Panc1 (cell line): ENCODE measurements at places on chromosomes 7 and 10. TPM values are rescaled to one million over a fixed set of nuclear protein-coding genes. Genes with fewer than 3 reads are reported as not detected.

- DNase-seq, result no peak
Observed at GRCh38 chr10:52239771-52240170, 74.3 kb upstream of the DKK1 start.

DNA sequence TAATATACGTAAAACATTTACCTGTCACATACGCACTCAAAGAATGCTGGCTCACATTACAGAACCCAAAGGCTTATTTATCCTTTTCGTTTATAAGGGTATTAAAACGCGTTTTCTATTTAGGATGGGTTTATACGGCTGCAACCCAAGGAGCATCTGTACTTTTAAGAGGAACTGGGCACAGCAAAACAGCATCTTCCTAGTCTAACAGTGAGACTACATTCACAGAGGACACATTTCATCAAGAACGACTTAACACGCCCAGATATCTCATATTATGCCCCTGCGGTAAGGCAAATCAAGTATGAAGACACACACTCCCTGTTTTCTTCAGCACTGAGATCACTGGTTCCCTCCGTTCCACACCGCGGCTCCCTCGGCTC, 533 bp upstream of the DMTF1 start:
- no peak for DNase-seq

DNA sequence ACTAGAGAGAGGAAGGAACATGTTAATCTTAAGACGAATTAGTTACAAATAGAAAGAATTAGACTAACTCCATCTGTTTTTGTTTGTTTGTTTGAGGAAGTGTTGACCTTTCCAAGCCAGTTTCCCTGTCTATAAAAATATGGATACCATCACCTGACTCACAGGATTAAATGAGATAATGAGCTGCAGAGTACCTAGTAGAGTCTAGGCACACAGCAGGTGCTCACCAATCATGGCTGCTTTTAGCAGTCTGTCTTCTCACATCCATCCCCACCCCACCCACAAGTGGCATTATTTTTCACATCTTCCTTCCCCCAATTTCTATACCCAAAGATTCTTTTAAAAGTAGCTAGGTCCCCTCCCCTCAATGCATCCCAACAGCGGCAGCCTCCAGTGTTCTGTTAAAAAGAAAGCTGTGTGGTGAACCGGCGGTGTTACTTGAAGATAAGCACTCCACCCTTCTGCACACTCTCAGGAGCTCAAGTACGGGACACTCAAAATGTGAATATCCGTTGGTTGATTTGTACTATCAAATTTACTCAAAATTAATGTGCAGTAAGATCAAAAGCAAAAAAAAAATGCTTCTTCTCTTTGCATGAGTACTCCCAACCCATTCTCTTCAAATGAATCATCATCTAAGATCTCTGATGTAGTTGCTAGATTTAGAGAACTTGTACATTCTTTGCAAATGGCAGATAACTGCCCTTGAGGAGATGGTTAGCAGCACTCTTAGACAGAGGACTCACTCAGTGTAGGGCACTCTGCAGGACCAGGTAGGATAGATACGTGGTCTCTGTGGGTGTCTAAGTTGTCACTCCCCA, 145.4 kb upstream of the ASAH2 start:
- DNase-seq, result no peak

GRCh38 chr7:141788296-141788695, 1.7 kb upstream of the TAS2R5 start:
- no peak for DNase-seq

DNA sequence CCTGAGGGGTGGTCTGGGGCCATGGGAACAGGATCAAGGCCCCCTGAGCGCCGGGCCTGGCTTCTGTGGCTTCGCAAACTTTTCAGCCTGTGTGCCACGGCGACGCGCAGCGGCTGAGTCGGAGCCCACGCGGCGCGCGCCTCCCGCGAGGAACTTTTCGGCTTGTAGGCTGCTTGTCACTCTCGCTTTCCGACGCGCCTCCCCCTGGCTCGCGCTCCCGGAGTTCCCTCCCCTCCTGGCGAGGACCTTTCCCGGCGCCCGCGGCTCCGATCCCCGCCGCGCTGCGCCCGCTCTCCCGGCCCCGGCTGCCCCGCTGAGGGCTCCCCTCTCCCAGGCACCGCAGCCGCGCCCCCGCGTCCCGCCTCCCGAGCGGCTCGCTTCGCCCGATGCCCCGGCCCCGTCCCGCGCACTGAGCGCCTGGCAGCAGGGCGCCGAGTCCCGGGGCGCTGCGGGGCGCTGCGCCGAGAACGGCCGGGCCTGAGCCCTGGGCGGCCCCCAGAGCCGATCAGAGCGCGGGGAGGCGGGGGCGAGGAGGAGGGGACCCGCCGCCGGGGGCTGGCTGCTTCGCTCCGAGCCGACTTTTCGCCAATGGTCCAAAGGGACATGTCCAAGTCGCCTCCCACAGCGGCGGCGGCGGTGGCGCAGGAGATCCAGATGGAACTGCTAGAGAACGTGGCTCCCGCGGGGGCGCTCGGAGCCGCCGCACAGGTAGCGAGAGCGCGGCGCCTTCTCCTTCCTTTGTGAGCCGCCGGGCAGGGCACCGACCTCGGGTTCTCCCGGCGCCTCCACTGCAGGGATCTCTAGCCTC, at the start of gene CACNB2:
Gene CACNB2 (plus strand): TSS at position 276 of the 808 bp plus-strand sequence.
- no peak for DNase-seq

DNA sequence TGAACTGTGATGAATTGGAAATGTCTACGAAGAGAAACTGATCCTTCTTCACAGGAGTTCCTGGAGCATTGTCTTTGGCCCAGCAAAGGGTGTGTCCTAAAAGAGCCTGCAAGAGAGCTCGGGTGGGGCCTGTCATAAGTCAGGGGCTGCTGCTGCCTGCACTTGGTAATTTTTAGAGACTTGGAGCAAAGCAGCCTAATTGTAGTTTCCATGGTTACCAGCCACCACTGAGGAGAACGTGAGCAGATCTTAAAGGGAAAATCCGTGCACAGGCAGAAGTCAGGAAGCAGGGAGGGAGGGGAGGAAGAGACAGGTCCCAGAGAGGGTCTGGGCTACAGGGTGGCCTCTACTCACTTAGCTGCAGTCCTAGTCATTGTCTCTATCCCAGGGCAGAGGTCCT, 463.6 kb downstream of the PLXNA4 start:
- no peak for DNase-seq

DNA sequence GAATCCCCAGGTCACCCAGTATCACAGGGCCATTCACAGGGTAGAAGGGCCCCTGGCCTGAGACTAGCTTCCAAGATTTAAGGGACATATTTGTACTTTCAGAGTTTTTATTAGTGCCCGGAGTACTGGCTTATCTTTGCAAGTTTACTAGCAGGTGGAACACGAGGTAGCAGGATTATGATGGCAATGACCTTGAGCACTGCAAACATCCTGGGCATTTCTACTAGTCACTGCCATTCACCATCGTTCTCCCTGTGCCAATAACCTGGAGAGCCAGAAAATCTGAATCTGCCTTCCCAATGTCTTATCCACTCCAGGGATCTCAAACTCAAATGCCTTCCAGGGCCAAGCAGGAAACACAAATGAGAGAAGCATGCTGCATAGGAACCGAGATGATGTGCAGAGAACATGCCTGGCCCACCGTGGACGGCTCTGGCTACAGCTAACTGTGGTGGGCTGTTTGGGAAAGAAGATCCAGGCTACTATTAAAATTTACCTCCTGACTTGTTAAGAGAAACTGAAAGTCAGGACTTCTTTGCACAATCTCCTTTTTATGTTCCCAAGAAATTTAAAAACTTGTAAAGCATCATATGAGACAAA, 16.7 kb downstream of the FAM53B start:
- no peak for DNase-seq

INMT gene
- 0.13 TPM for total RNA-seq

AKR1C1 gene
- 0.31 TPM for total RNA-seq

NDUFB8 gene
- 242 TPM for total RNA-seq

- DNase-seq, result no peak
Observed at GRCh38 chr7:108455998-108456677, at the start of gene NRCAM. Gene NRCAM (minus strand): TSS chr7:108456436. CDS start chr7:108240064, 216,372 bp downstream.

DNA sequence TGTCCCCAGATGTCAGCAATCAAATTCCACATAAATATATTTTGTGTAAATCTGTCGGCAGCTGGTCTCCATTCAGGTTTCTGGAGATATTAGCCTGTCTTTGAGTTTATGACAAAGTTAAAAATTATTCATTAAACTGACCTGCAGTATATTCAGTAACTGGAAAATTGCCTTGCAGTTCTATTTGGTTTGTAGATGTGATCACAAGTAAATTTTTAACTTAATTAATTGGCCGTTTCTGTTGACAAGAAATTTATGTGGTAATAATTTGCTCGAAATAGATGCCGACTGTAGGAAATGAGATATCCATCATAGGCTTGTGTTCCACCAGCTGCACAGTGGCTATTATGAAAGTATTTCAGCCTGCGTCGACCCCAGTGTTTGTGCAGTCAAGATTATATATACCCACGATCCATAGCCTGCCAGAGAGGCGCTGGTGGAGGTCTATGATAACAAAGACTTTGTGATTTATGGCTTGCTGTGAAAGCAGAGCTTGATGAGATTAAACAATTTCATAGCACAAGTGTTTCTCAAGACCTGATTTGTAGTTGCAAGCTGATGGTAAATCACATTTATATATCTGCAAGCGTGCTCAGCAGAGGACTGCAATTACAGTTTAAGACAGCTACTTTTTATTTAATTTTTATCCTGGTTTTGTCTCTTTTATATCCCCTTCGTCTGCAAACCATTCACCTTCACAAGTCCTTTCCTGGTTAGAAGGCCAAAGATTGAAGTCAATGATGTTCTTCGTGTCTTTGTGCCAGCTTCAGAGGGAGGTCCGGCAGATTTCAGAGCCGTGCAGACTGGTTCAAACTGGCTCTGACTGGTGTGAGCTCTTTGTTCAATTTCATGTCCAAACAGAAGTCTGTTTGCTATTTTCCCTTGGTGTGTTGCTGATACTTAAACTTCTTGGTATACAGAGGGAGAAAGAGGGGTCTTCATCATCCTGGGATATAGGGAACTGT, 850.9 kb downstream of the LRMDA start:
- no peak for DNase-seq

ENO4 gene
- 0.15 TPM for total RNA-seq

AHR gene
- 36.6 TPM for total RNA-seq

CCDC7 gene
- total RNA-seq, result 6.0 TPM

- peak; percentile 83 for DNase-seq
Observed at GRCh38 chr7:79452032-79452494, 1.4 kb downstream of the MAGI2 start.

CALCR gene
- total RNA-seq, result 0.10 TPM

SPDYE18 gene
- total RNA-seq, result not detected

DNA sequence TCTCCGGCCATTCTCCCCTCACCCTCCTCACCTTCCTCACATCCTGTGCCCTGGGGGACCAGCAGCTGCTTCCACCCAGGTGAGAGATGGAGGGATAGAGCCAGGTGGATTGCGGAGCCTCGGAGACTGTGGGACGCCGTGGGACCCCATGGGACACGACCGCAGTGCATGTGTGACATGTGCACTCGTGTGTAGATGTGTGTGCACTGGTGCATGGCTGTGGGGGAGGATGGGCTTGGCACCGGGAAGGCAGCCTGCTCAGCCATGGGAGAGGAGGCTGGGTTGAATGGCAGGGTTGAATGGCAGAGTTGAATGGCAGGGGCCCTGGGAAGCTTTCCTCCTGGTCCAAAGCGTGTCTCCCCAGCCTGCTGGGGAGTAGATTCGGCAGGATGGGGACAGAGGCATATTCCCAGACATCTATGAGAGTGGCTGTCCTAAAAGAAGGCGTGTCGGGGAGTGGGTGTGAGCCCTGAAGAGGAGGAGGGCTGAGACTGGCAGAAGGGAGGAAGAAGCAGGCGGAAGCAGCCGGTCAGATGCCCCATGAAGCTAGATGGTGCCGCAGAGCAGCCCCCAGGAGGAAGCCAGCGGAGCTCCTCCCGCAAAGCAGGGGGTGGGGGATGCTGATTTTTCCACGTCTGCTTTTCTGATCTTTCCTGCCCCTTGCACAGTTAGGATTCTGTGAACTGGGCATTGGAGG, 815 bp downstream of the GIMAP8 start:
- DNase-seq, result no peak

DNA sequence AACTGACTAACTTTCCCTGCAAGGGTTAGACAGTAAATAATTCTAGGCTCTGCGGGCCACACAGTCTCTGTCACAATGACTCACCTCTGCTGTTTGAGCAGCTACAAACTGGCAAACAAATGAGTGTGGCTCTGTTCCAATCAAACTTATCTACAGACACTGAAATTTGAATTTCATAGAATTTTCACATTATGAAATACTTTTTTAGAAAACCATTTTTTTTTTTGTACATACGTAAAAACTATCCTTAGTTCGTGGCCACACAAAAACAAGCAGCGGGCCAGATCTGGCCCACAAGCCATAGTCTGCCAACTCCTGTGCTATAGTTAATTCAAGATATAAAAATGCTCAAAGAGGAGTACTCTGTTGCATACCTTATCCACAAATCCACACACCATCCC, 32.6 kb downstream of the PIP4K2A start:
- peak; percentile 51 for DNase-seq

PRKCQ gene
- total RNA-seq, result 0.23 TPM

BUD31 gene
- total RNA-seq, result 179 TPM

GRCh38 chr7:139118805-139119485, 9.4 kb upstream of the ZC3HAV1 start:
- DNase-seq, result no peak

GRCh38 chr7:16740996-16741395, 12.6 kb upstream of the TSPAN13 start:
- DNase-seq, result no peak

CNPY1 gene
- total RNA-seq, result not detected

- peak; percentile 60 for DNase-seq
Observed at GRCh38 chr7:106056513-106057203, 55.5 kb downstream of the SYPL1 start.

PHKG1 gene
- total RNA-seq, result 0.67 TPM

- no peak for DNase-seq
Observed at GRCh38 chr7:136845899-136846465, 22.5 kb upstream of the CHRM2 start.

DNA sequence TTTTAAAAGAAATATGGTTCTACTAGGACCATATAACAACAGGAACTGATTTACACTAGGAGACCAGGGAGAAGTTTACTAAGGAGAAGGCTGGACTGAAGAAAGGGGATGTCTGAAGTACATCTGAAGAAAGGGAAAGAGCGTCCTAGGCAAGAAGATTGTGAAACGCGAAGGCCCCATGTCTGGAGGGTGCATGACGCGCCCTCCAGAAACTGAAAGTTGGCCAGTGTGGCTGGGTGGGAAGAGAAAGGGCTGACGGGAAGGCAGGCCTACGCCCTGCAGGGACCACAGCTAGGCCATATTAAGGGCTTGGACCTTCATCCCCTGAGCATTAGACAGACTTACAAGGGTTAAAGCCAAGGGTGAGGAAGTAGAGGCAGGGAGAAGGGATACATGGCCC, 158.0 kb downstream of the TRIL start:
- no peak for DNase-seq

GRCh38 chr7:35758421-35758820, 42.4 kb upstream of the SEPTIN7 start:
- no peak for DNase-seq

CFAP46 gene
- 1.6 TPM for total RNA-seq

- DNase-seq, result no peak
Observed at GRCh38 chr10:125995726-125996304, 99.5 kb downstream of the FANK1 start.
